H9 (cell line): ENCODE measurements at places on chromosomes 5 and 9. TPM values are rescaled to one million over a fixed set of nuclear protein-coding genes. Genes with fewer than 3 reads are reported as not detected.

DNA sequence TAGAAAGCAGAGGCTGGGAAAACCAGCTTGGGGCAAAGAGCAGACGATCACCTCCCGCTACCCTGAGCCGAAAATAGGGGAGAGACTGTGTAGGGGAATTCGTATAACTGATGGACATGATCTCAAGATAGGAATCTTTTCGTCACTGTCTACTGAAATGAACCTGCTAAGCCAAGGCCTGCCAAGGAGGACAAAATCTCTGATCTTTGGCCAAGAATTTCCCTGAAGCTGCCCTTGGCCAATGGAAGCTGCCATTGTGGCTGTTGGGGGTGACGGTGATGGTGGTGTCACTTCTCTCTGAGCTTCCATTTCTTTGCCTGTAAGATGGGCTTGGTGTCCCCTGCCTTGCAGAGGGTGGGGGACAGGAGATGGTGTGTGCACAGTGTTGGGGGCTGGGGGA lies 3.3 kb upstream of the PTGES start:
- no peak for DNase-seq
- no peaks in the 10 kb centered on the region for H3K36me3 ChIP-seq
- no peaks in the 10 kb centered on the region for H3K27me3 ChIP-seq
- no peak overlapping the region for H3K4me3 ChIP-seq
- no peak overlapping the region for H3K27ac ChIP-seq

DNA sequence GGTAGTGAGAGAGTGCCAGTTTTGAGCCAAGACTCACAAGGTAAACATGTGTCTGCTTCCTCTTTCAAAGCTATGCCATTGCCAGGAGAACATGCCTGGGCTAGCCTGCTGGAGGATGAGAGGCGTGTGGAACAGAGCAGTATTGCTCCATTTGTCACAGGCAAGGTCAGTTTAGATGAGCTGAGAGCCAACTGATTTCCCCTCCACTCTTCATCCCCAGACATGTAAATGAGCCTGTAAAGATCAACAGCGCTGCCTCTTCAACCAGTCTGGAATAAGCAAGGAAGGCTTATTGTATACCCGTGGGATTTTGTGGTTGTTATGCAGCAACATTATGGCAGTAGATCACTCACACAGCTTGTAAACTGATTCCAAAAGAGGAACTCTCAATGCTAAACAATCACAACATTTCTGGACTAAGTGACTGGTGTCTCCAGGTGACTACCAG lies 8.2 kb upstream of the GDNF start:
- no peak overlapping the region for H3K4me3 ChIP-seq
- H3K27me3 ChIP-seq = no peaks in the 10 kb centered on the region
- peak; percentile 55 for DNase-seq
- no peak overlapping the region for H3K27ac ChIP-seq
- no peaks in the 10 kb centered on the region for H3K36me3 ChIP-seq
- H3K4me1 ChIP-seq = peaks cover 11% of the 10 kb centered on the region; the same call in 1 of the 2 replicates

DNA sequence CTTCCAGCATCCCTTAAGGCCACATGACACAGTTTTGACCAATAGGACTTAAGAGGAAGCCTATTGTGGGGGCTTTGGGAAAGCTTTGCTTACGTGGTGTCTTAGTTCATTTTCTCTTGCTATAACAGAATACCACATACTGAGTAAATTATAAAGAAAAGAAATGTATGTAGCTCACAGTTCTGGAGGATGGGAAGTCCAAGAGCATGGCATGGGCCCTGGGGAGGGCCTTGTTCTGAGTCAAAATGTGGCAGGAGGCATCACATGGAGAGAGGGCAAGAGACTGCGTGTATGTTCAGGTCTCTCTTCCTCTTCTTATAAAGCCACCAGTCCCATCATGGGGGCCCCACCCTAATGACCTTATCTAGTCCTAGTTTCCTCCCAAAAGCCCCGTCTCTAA lies 68.6 kb upstream of the CPEB4 start:
- no peak overlapping the region for H3K27ac ChIP-seq
- H3K27me3 ChIP-seq = no peaks in the 10 kb centered on the region
- H3K4me3 ChIP-seq = no peak overlapping the region
- DNase-seq = no peak
- H3K4me1 ChIP-seq = peaks cover 14% of the 10 kb centered on the region; the same call in 1 of the 2 replicates

Gene TLE1
- total RNA-seq = 75.1 and 79.3 TPM in 2 replicates

DNA sequence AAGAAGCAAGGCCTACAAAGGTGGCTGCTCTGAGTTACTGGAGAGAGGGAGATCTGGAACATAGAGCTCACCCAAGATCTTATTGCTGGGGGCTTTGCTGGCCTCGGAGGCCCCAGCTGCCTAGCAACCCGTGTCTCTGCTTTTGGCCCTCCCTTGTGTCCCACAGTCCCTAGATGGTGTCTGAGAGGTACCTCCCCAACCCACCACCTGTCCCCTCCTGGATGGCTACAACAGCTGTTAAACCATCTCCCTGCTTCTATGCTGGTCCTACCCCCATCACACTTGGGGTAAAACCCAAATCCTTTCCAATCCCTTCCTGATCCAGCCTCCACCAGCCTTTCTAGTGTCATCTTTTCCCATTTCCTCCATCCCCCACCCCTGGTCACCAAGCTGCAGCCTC lies 86.6 kb downstream of the PPARGC1B start:
- no peak overlapping the region for H3K27ac ChIP-seq
- no peak overlapping the region for H3K4me3 ChIP-seq
- H3K4me1 ChIP-seq = no peaks in the 10 kb centered on the region

Gene SLU7
- total RNA-seq = 33.3 and 40.4 TPM in 2 replicates

DNA sequence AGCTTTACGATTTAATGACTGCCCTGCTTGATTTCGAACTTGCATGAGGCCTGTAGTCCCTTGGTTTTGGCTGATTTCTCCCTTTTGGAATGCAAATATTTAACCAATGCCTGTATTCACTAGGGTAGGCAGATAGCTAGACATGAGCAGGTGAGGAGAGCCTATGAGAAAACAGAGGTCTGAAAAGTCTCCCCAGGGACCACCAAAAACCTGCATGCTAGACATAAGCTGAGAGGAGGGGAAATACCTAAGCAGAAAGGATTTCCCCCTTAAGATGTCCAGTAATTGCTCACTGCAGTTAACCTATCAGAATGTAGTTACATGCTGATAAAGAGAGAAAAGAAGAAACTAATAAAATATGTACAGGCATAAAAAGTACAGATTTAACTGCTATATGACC lies 667.4 kb upstream of the SEMA6A start:
- DNase-seq = no peak
- H3K4me3 ChIP-seq = no peak overlapping the region
- H3K4me1 ChIP-seq = no peaks in the 10 kb centered on the region; the same call in 1 of the 2 replicates
- no peaks in the 10 kb centered on the region for H3K27me3 ChIP-seq

GRCh38 chr5:175021841-175022625 lies 297.7 kb downstream of the MSX2 start:
- H3K27ac ChIP-seq = no peak overlapping the region
- no peak for DNase-seq
- no peaks in the 10 kb centered on the region for H3K27me3 ChIP-seq
- no peak overlapping the region for H3K4me3 ChIP-seq
- peaks cover 6% of the 10 kb centered on the region for H3K36me3 ChIP-seq

Gene PCDHGA3
- 0.88 and 0.94 TPM in 2 replicates for total RNA-seq

- no peak for DNase-seq
- H3K4me1 ChIP-seq = no peaks in the 10 kb centered on the region; the same call in 1 of the 2 replicates
- H3K27ac ChIP-seq = no peak overlapping the region
- no peaks in the 10 kb centered on the region for H3K27me3 ChIP-seq
- no peak overlapping the region for H3K4me3 ChIP-seq
Measured at GRCh38 chr9:69470186-69470977, 145.4 kb downstream of the ENTREP1 start.

Gene BSPRY
- 4.5 and 5.1 TPM in 2 replicates for total RNA-seq
